ENCODE measurements at places on chromosomes 13 and 19.

DNA sequence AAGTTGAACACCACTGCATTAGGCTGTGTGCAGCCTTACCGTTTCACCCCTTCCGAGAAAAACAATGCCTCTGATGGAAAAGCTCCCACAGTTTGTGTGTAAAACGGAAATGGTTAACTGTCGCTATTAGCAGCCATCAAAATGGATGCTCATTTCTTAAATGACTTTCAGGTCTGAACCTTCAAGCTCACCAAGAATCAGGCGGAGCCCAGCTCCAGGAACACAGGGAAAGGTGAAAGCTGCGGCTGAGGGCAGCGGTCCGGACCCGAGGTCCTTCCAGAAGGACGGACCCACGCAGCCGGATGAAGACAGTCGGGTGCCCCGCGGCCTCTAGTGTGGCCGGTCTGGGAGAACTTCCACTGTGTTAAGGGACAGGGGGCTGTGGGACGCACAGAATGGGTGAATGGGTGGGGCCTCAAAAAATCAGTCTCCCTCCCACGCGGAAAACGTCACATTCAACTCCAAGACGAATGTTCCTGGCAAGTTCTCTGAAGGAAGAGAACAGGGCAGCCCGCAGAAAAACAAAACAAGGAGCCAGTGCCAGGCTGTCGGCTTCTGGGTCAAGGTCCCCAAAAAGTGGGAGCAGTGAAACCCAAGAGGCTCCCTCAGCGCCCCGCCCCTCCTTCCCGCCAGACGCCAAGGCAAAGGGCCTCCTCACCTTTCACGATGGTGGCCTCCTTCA lies 4.9 kb downstream of the IRS2 start:
- no peak for DNase-seq

DNA sequence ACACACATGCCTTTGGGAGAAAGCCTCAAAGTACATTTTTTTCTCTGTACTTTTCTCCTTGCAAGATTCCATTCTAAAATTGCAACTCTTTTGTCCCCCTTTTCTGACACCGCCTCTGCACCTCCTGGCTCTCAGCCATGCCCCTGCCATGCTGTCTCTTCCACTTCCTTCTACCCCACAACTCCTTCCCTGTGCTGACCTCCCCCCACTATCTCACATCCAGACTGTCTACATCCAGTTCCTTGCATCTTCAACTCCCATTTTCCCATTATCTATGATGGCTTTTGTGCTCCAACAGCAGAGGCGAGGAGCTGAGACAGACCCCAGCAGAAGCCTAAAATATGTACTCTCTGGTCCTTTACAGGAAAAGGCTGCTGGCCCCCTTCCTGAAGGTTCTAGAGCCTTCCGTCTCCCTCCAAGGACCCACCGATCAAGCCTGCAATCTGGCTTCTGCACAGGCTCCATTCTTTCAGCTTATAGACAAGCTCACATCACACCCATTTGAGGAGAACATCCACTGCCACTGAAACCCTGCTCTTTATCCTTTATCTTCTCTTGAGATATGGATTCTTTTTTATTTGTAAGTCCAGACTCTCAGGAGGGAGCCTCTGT lies 50.2 kb downstream of the RFX2 start:
- DNase-seq: no peak

DNA sequence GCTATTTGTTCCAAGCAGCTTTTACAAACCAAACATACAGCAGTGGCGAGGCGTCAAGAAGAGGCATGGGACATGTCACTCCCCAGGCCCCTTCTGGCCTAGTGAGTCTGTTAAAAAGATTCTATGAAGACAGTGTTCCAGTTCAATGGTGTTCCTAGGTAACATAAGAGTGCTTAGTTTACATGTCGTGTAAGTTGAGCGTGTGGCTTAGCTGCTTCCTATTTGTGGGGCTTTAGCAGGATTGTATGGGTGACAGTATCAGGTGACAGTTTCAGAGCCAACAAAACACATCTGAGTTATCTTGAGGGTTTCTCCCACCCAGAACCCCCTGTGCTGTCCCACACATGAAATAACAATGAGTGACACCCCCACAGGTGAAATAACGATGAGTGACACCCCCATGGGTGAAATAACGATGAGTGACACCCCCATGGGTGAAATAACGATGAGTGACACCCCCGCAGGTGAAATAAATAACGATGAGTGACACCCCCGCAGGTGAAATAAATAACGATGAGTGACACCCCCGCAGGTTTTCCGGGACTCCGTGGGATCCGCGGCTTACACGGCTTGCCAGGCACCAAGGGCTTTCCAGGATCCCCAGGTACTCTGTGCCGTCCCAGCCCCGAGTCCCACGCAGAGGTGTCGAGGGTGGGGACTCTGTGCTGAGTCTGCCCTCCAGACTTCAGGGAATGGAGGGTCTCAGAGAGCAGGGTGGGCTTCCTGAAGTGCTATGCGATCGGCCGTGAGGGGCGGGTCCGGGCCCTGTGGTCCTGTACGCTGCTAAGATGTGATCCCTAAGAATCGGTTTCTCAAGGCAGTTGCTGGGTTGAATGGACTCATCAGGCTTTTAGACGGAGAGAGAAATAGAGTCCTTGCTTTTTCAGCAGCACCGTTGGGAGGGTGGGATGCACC lies 68.6 kb downstream of the RAB20 start:
- no peak for DNase-seq

DNA sequence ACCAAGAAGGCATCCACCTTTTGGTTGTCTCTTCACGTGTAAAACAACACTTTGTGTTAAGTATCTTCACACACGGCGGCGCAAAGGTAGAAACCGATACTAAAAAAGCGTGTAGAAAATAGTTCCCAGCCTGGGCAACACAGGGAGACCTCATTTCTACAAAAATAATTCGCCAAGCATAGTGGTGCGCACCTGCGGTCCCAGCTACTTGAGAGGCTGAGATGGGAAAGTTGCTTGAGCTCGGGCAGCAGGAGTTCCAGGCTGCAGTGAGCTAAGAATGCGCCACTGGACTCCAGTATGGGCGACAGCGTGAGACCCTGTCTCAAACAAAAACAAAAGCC lies 573 bp upstream of the ERCC5 start:
- DNase-seq: no peak

DNA sequence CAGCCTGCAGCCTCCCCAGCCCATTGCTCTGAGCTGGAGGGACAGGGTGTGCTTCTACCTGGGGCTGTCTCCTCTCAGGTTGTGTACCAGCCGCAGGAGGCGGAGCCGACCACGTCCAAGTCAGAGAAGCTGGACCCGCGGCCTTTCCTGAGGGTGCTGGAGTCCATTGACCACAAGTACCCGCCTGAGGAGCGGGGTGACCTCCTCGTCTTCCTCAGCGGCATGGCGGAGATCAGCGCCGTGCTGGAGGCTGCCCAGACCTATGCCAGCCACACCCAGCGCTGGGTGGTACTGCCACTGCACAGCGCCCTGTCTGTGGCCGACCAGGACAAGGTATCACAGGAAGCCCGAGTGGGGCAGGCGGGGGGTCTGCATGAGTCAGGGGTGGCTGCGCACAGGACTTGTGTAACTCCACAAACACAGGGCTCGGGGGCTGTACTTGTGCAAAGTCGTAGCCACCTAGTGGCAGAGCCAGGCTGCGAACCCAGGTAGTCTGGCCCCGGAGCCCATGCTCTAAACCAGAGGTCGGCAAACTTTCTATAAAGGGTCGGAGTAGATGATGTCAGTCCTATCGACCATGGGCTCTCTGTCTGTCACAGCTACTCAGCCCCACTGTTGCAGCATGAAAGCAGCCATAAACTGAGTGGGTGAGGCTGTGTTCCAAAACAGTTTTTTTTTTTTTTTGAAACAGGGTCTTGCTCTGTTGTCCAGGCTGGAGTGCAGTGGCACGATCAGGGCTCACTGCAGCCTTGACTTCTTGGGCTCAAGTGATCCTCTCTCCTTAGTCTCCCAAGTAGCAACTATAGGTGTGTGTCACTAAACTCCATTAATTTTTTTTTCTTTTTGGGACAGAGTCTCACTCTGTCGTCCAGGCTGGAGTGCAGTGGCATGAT lies 8.9 kb downstream of the DHX34 start:
- DNase-seq: no peak

- DNase-seq: no peak
Observed at GRCh38 chr19:31270897-31271296, 78.3 kb downstream of the TSHZ3 start.
